ENCODE measurements at places on chromosomes 12 and 14.

DNA sequence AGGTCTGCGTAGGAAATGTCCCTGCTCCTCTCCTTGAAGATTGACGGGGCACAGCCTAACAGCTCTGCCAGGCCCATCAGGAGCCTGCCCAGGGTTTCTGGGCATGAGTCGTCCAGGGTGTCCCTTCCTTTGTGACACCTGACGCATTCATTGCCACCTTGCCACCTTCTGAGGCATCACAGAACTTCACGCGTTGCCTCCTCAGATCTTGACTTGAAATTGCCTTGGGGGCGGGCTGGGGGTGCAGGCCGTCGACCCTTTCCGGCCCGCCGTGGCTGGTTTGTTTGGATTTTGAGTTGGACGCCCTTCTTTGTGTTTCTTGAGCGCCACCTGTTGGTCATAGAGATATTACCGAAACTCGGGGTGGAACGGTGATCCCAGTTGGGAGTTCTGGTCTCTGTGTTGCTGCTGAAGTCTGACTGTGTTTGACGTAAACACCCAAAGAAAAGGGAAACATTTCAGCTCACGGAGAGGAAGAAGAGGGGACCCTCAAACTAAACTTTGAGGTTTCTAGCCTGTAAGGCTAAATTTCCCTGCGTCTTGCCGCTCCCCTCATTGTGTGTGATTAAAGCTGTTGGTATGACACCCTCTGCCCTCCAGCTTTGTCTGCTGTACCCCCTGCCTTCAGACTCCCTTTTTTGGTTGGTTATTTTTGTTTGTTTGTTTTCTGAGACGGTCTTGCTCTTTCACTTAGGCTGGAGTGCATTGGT lies 44.6 kb downstream of the MLXIP start:
- peak; percentile 21 for DNase-seq

GRCh38 chr12:39237004-39237403 lies 205.9 kb downstream of the KIF21A start:
- no peak for DNase-seq

DNA sequence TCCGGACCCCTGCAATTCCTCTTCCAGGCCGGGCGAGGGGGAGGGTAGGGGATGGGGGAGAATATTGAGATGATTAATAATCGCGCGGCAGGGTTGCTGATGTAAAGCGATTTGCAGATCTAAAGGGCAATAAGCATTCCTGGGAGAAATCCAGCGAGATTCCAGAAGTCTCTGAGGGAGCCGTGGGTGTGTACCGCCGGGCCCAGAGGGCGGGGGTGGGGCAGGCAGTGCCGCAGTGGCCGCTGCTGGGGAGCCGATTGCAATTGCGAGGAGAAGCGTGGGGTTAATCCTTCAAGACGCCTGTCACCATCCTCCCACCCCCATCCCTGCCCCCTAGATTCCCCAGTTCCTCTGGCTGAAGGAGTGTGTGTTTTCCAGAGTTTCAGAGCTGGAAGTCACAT lies 16.4 kb downstream of the FOS start:
- no peak for DNase-seq

DNA sequence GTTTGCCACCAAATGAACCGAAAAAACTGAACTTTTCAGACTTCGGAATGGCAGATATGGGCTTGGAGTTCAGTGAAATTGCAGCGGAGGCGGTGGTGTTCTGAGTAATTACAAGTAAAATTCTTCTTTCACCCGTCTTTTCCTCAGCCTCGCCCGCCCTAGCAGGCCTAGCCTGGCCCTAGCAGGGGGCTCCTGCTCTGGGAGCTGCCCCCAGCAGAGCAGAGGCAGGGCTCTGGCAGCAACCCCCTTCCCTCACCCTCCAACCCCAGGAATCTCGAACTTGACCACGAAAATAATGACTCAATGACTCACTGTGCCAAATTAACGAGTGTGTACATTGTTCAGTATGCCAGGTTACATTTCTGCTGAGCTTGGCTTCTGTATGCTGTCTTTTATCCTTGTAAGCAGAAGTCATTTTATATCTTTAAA lies 1.1 kb downstream of the PAPLN start:
- no peak for DNase-seq

DNA sequence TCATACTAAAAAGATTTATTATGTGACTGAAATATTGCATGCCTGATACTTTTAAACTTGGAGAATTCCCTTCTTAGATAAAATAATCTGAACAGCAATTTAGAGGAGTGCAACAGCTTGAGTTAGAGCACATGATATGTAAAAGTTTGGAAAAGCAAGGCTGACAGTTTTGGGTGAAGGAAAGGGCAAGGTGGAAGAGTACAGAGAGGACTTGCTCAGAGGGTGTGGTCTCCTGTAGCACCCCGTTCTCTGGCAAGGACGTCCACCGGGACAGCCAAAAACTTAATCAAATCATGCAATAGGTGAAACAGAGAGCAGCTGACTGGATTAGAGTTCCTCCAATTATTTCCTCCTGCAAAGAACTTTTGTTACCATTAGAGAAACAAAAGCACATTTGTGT lies 65.2 kb upstream of the PDZRN4 start:
- DNase-seq: no peak

- no peak for DNase-seq
Observed at GRCh38 chr12:40156021-40156764, 50.3 kb upstream of the SLC2A13 start.

DNA sequence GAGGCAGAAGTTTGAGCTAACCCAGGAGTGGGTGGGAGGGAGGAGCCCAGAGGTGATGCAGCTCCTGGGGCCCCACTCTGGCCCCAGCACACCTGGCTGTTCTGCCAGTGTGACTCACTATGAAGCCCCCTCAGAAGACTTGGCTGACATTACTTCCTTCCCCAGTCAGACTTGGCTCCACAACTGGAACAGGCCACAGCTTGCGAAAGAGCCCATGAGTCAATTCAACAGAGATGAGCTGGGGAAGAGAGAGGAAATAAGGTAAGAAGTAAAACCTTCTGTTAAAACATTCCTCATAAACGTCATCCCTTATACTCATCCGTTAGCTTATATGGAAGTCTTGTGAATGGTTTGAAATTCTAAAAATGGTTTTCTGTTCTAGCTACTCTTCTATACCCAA lies 245.9 kb downstream of the ADAMTS20 start:
- no peak for DNase-seq

DNA sequence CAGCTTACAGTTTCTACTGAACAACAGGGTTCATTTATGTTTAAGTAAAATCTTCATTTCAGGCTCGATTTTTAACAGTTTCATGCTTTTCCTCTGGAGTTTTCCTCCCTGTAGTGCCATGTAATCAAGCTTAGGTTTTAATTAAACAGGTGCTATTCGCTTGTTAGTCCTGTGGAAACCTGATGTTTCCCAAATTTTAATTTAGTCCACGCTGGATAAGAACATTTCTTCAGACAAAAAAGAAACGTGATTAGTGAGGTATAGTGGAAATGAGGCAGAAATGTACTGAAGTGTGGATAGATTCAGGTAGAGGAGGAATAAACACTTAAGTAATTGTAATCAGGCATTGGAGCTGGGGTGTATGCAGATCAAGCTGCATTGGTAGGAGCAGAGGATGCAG lies 1217.5 kb downstream of the AACS start:
- DNase-seq: no peak

GRCh38 chr14:73879027-73879426 lies 7.6 kb upstream of the ZNF410 start:
- no peak for DNase-seq

GRCh38 chr14:94014382-94014781 lies 11.8 kb upstream of the OTUB2 start:
- no peak for DNase-seq

GRCh38 chr12:32030151-32030550 lies 70.9 kb downstream of the RESF1 start:
- no peak for DNase-seq

- no peak for DNase-seq
Observed at GRCh38 chr14:99057576-99058083, 214.4 kb downstream of the BCL11B start.

- no peak for DNase-seq
Observed at GRCh38 chr12:124514996-124515932, 52.1 kb downstream of the NCOR2 start.

GRCh38 chr12:12008931-12009611 lies 61.7 kb upstream of the BCL2L14 start:
- peak; percentile 72 for DNase-seq

GRCh38 chr12:10354071-10354470 lies 35.8 kb downstream of the KLRK1 start:
- DNase-seq: no peak

DNA sequence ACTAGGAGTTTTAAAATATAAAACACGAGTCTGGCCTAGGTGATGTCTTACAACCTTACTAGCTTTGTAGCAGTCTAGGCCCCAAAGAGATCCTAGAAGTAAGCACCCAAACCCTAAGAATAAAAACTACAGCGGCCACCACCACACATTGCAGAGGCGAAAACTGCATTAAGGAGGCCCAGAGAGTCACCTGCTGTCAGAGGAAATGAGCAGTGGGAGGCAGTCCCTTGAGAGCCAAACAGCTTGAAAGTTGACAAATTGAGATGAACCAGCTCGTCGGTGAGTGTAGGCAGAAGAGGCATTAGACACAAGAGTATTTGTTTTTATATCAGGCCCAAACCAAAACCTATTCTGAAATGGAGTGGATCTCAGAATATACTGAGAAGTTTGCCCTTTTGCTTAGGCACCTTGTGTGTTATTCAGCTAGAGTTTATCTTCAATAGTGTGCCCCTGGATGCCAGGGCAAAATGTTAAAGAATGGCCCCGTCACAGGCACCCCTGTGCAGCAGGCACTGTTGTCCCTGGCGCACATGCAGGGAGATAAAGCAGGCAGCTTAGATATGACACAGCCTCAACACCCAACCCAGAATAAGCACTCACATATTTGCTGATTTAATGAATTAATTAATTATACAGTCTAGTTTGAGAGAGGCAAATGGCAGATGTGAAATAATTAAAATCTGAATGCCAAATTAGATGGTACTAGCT lies 56.7 kb downstream of the TTC7B start:
- no peak for DNase-seq

- peak; percentile 44 for DNase-seq
Observed at GRCh38 chr12:93447555-93448290, 6.0 kb upstream of the UBE2N start.

- no peak for DNase-seq
Observed at GRCh38 chr14:94100847-94101246, 9.7 kb upstream of the IFI27 start.

DNA sequence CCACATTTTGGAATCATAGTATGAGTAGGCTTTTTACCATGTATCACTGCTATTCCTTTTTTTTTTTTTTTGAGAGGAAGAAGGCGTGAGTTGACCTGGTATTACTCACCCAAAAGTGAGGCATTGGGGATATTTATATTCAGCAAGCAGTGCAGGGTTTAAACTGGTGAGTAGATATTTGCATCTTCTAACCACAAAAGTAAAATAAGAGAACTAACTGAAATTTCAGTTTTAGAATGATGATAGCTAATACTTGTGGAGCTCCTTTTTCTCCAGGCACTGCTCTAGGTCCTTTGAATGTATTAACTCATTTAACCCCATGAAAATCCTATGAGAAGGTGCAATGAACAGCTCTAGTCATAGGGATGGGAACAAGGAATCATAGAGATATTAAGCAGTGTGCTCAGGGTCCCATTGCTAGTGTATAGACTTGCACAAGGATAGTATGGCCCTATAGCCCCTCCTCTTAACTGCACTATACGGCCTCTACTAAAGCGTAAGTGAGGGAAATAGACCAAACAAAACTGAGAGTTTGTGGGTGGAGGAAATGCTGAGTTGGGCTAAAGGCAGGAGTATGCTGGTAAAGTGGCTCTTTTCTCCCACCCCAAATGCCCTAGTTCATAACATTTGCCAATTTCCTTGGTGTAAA lies 104.3 kb upstream of the MAX start:
- no peak for DNase-seq

DNA sequence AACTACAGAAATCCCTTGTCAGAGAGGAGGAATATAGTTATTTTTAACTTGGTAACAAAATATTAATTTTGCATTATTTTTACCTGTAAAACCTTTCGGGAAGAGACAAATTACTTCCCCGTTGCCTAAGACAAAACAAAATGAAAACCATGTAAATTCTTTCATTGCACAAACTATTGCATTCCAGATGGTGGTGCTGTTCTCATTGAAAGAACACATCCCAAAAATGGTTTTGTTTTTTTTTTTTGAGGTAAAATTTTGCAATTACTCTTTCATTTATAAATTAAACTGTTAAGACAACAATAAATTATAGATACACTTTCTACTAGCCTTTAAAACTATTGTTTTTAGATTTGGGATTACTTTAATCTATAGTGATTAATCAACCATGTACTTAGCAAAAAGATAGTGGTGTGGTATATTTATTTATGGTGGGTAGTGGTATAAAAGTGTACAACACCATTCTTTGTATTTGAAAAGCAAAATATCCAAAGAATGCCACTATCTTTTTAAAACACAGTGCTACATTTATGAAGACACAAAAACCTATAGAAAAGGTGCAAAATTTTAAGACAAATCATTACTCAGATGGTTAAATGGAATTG lies 115.5 kb downstream of the SLC38A1 start:
- no peak for DNase-seq

GRCh38 chr12:48978291-48978740 lies at the start of gene WNT1:
WNT1 (plus strand) TSS chr12:48978322; CDS start chr12:48978651, 329 bp downstream.
- DNase-seq: no peak

DNA sequence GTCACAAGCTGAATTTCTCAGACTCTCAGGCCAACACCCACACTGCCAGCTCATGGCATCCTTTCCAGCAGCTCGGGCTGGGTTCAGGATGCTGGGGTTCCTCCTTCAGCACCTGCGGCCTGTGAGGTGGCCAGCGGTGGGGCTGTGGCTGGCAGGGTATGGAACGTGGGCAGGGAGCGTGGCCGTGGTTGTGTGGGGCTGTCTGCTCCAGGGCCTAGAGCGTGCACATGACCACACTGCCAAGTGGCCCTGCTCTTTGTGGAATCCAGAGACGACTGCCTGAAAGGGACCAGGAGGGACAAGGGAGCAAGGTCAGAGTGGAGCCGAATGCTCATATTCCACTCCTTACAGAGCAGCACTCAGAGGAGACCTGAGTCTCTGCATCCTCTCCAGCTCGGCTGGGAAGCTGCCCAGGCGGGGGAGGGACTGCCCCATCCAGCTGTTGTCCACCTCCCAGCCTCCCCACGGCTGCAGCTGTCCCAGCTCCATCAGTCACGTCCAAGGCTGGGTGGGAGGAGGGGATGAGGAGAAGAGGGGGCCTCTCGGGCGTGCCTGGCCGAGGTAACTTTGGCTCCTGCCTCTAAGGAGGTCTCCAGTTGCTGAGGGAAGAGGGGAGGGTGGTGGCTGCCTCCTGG lies 71.3 kb downstream of the TSPAN9 start:
- no peak for DNase-seq

DNA sequence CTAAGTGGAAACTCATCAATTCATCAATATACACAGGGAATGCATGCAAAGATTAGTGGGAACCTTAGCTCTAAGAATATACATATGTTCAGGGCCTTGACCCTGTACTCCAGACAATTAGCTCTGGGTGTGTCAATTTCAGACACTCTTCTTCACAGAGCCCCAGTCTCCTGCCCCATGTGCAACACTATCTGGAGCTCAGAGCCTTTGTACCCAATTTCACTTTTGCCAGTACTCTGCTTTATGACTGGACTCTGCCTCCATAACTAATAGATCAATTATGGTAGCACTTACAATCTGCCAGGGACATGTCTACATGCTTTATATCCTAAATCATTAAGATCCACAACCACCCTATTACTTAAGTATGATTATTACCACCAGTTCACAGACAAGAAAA lies 152.5 kb upstream of the PLEKHG7 start:
- no peak for DNase-seq

All from NCI-H187 (cell line).